ENCODE measurements at places on chromosomes 4 and X.
A peak's percentile ranks its signal among the peaks of the same experiment; 100 is the strongest.

- DNase-seq = no peak
Measured at GRCh38 chrX:154382483-154383069, 3.5 kb downstream of the EMD start.

- DNase-seq = no peak
Measured at GRCh38 chrX:2689773-2690666, 1.1 kb upstream of the CD99 start.

DNA sequence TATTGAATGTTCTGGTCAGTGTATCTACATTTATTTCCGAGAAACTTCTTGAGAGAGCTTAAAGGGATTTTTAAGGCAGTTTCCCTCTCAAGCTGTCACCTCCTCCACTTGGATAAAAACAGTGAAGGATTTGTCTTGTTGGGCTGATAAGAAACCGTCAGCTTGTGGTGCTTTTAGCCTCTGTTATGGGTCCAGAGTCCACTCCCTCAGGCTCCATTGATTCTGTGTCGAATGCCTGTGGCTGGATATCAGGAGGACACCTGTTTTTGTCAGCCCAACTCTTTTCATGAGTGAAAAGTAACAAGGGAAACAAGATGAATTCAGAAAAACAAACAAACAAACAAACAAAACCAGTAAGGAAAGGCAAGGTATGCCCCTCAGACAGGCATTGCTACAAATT, 12.4 kb downstream of the CLCN4 start:
- no peak for DNase-seq

GRCh38 chr4:40550948-40551462, 78.7 kb downstream of the RBM47 start:
- DNase-seq = peak; percentile 75
